Fibroblast of skin of abdomen (primary cell): ENCODE measurements at places on chromosomes 5 and 9.

DNA sequence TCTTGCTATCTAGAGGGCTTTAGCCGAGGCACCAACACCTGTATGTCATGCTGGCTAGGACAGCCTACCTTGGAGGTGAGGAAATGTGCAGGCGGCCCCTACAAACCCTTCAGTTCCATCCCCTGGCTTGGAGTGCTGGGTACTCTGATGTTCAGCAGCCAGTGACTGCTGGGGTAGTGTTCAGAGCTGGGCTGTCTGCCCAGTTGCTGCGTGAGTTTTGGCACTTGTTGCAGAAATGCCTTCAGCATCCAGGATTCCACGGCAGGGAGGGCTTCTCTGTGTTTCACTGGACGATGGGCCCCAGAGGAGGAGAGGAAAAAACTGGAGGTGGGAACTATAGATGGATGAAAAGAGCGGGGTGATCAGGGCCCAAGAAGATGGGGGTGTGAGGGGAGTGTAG, 10.4 kb downstream of the SWI5 start:
- DNase-seq, result peak; percentile 24

- DNase-seq, result no peak
These were observed 42.8 kb upstream of the TCF7 start for GRCh38 chr5:134071614-134072207.

DNA sequence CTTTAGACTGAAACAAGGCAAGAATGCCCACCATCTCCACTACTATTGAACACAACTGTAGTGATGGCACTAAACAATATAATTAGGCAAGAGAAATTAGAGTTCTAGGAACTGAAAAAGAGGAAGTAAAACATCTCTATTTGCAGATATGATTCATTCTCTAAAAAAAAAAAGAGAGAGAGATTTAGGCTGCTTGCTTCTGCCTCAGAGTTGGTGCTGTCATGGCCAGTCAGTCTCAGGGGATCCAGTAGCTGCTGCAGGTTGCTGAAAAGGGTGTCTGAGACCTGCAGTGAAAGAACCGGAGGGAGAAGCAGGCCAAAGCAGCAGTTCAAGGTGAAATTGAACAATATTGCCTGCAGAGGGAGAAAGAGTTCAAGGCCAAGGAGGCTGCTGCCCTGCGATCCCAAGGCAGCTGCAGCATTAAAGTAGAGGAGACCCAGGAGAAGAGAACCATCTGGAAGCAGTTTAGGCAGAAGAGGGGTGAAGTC, 72.5 kb downstream of the AP3B1 start:
- no peak for DNase-seq

- DNase-seq, result peak; percentile 54
These were observed 106.0 kb upstream of the RPS23 start for GRCh38 chr5:82384034-82384750.

DNA sequence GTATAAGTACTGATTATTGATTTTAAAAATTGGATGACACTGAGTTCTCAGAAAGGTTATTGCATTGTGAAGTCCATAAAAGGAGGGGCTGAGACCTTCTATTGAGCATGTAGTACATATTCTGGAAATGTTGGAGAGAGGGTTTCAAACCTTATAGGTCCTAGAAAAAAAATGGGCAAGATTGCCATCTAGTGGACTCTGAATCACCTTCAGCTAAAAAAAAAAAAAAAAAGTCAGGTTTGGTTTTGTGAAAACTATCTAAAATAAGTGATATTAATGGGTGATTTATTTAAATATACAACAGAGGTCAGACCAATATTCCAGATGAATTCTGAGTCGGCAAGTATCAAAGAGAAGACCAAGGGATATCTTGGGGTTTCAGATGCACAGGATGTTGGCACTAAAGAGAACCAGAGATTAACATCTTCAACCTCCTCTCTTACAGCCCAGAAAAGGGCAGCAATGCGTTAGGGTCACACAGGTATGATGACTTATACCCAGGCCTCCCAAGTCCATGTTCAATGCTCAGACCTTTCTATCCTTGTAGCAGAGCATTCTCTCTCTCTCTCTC, 109.8 kb upstream of the NMUR2 start:
- DNase-seq, result peak; percentile 12

DNA sequence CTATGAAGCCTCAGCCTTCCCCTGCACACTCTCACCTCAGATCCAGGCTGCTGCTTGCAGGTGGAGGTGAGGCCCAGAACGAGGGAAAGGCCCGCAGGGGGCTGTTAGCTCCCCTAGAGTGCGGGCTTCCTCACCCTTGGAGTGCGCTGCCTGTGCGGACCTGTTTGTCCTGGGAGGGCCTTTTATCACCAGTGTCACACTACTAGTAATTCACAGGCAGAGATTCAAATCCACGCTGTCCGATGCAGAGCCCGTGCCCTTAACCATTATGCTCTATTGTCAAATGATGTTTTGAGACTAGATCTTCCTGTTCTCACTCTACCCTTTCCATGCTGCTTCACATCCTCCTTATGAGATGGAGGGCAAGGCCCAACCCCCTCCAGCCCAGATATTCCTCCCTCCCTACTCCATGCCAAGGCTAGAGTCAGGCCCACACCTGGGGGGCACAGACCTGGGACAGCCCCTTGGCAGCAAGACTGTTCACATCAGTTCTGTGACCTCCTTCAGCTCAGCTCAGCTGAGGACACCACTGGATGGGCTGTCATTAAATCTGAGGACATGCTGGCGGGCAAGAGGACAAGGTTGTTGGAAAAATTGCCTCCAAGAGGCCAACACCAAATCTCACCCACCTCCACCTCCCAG, 112.8 kb upstream of the SPOCK1 start:
- DNase-seq, result no peak

- peak; percentile 11 for DNase-seq
These were observed 22.1 kb upstream of the TPD52L3 start for GRCh38 chr9:6305954-6306563.

GRCh38 chr9:136511670-136512592, 29.1 kb upstream of the SEC16A start:
- no peak for DNase-seq

DNA sequence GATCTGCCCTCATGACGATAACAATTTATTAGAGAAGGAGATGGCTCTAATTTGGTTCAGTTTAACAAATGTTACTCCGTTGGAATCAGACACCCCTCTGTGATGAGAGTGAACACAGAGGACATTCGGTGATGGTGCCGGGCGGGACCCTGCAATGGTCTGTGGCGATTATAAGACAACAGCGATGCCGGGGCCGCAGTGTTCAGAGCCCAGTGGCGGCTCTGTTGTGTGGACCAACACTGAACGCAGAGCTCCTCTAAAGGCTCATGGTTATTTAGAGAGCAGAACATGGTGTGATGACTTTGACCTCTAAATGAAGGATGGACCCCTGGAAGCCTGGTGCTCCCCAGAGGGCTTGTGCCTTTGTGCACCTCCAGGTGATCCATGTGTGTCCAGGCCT, 21.2 kb downstream of the UBE2QL1 start:
- no peak for DNase-seq

GRCh38 chr5:32645246-32645645, 59.9 kb downstream of the SUB1 start:
- no peak for DNase-seq
